ENCODE measurements at places on chromosomes 2 and 18.
A peak's percentile ranks its signal among the peaks of the same experiment; 100 is the strongest.

DNA sequence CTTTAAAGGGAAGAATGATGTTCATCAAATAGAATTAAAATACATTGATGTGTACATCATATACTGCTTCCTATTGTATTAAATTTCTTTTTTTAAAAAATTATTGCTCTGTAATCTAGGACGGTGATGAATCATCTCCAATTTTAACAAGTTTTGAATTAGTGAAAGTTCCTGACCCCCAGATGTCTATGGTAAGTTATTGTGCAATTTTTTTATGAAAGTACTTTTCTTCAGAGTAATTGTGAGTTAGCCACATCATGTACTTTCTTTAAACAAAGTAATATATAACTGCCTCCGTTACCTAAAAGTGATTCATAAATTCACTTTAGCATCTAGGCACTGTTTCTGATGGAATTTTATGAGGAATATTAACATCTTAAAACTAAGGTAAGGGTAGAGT is 38.1 kb downstream of the PIK3C3 start:
- DNase-seq: no peak

- no peak for DNase-seq
Measured at GRCh38 chr18:25144820-25145219, 207.1 kb downstream of the ZNF521 start.

DNA sequence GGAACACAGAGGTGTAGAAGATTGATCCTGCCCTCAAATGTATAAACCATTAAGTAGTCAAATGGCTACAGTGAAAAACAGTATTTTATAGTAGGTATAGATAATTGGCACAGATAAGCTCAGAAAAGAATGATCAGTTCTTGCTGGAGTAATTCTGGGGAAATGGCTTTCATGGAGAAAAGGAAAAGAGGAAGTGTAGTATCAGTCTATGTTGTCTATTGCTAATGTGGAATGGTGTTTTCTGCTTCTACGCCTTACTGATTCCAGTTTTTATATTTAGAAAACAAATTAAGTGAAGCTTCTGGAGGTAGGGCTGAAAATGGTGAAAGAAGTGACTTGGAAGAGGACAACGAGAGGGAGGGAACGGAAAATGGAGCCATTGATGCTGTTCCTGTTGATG is 22.2 kb downstream of the ZC3H15 start:
- no peak for DNase-seq

DNA sequence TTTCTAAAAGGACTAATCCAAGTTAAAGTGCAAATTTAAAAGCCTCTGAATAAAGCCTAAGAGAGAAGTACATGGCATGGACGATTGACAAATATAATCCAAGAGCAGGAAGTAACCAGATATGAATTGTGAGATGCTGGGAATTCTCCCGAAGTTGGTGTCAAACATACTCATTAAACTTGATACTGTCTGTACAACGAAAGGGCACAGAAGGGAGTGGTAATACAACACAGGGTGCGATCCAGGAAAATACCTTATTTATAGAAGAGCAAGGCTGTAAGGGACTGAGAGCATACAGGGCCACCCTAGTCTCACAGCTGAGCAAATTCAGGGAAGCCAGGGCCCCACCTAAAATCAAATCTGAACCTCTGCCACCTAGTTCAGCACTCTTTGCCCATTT is 41.6 kb downstream of the SEMA4F start:
- DNase-seq: no peak

GRCh38 chr2:53842891-53843290 is 16.9 kb downstream of the GPR75 start:
- DNase-seq: no peak

DNA sequence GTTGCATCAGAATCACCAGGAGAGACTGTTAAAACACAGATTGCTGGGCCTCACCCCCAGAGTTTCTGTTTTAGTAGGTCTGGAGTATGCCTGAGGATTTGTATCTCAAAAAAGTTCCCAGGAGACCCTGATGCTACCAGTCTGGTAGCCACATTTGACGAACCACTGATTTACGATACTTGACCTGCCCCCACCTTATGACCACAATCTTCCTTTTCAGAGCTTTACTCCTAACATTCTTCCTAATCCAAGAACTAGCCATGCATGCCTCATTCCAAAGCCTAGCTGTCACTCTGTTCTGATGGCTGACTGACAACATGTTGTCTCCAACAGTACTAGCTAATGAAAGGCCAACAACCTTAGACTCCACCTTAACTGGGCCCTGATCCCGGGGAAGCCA is 191.4 kb downstream of the MBD2 start:
- peak; percentile 51 for DNase-seq

DNA sequence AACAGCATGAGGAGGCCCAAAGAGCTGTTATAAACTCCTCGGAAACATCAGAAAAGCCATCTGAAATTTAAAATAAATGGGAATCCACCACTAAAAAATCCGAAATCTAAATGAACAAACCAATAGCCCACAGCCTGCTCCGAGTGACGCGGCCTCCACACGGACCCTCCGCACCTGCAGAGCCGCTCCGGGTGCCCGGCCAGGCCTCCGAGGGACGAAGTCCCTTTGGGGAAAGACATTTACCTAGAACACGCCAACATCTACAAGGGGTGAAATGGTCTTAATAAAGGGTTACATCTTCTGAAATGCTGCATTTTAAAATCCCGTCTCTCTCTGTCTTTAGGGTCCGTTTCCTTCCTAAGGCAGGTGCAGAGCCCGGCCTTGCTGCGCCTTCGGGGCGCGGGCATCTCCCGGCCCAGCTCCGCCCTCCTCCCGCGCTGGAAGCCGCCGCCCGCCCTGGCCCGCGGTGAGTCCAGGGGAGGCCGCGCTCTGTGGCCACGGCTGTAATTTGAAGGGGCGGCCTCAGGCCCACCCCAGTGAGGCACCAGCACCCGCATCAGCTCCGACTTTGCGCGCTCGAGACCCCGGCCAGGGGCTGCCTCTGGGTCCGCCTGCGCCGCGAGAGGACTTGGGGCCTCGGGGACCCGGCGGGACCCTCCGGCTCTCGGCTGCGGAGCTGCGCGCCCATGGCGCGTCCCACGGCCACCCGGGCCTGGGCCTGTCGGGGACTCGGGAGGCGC is 42.3 kb upstream of the CTDP1 start:
- no peak for DNase-seq

GRCh38 chr18:75170916-75171315 is 38.0 kb downstream of the PTGR3 start:
- DNase-seq: no peak

DNA sequence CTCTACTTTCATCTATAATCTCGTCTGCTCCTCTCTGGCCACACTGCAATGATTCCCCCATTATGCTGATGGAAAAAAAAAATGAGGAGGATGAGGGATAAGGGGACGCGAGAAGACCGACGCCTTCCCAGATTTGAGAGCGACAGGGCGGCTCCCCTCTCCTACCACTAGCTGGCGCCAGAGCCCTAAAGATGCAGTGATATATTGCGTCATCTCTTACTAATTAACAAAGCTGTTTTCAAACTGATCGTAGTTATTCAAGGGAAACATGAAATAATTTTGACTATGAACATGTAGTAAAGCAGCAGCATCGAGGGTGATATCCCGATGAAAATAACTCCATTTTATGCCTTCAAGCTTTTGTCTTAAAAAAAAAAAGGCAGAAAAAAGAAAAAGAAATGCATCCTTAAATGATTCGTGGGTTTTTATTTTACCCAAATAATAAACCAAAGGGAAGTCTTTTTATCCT is 48.0 kb upstream of the HNRNPA3 start:
- DNase-seq: peak; percentile 75

GRCh38 chr2:130850788-130851623 is 14.3 kb downstream of the ARHGEF4 start:
- DNase-seq: no peak

GRCh38 chr2:2647141-2647541 is 316.1 kb upstream of the MYT1L start:
- DNase-seq: peak; percentile 34

DNA sequence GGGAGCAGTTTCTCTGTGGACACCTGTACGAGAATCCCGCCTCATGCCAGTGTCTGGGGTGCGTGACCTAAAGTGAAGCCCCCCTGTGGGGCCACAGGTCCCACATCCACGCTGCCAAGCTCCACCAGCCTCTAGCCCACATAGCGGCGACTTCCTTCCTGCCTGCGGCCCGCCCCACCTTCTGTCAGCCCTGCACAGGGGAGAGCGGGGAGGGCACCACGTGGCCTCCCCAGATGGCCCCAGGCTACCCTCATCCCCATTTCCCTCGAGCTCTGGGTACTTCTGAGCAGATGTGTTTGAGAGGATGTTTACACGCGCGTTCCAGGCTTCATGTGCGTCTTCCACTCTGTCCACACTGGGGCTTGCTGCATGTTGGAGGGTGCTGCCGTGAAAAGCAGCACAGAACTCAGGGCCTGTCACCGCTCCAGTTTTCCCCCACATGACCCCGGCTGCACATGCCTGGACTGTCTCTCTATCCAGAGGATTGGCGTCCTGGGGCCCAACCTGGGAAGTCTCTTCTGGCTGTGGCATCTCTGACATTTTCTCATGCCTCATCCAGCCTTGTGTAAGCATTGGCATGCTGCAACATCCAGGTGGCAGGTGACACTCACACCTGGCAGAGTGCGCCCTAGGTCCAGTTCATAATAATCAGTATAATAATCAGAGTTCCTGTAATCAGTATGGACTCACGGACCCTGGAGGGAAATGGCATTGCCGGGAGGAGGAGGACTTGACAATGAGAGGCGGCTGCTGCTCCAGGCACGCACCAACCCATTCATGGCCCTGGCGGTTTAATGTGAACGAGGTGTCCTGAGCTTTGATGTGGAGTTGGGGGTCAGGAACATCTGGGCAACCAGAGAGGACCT is 146.3 kb upstream of the TWIST2 start:
- no peak for DNase-seq

DNA sequence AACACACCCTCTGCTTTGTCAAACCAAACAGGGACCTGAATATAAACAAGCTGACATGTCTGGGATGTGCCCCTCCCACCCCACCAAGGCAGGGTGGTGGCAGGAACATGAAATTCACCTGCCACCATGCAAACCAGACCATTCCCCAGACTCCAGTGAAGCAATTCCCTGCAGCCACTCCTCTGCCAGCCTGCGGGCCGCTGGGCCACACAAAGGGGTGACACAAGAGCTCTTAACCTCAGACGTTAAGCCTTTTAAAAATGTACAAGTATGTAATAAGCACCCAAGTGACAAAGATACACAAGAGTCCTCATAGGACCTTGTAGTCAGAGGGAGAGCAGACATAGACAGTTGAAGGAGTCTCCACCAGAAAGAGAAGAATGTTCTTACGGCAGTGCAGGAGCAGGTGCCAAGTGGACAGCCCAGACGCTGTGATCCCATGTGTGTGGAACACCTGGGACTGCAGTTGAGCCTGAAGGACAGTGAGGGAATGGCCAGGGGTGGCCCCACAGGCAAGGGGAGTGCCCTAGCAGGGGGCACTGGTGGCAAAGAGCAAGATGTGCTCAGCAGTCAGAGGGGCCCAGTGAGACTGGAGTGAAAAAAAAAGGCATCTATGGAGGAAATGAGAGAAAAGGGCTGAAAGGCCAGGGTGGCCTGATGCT is 36.9 kb downstream of the CRACDL start:
- DNase-seq: no peak

GRCh38 chr18:6413579-6414117 is 1.1 kb downstream of the L3MBTL4 start:
- DNase-seq: no peak

All from RCC 7860 (cell line).